NCI-H524 treated with DMSO at 0.1 percent for 48 hours (cell line): ENCODE measurements at places on chromosomes 6 and 20.
A peak's percentile ranks its signal among the peaks of the same experiment; 100 is the strongest.

DNA sequence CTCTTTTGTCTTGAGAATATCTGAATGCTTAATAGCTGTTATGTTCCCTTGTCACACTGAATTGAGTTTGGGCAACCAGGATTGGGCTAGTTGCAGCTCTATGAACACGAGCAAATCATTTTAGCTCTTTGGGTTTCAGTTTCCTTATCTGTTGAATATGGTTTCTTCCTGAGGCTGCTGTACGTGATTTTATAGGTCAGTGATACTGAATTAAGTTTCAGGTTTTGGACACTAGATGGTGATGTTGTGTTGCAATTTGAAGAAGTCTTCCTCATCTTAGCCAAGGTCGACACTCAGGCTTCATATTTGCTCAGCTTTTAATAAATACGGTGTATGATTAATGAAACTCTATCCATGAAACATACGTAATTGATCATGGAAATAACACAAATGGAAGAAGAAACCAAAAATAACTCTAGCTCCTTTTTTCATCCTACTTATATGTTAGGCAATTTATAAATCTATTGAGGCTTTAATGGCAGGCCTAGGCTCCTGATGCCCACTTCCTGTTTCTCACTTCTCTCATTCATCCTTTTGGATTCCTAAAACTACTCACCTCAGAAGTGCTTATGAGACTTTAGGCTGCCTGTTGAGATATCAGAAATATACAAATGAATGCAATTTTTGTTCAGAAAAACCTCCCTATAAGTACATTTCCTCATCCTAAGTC is 354.1 kb upstream of the MAP3K7 start:
- DNase-seq: peak; percentile 42

DNA sequence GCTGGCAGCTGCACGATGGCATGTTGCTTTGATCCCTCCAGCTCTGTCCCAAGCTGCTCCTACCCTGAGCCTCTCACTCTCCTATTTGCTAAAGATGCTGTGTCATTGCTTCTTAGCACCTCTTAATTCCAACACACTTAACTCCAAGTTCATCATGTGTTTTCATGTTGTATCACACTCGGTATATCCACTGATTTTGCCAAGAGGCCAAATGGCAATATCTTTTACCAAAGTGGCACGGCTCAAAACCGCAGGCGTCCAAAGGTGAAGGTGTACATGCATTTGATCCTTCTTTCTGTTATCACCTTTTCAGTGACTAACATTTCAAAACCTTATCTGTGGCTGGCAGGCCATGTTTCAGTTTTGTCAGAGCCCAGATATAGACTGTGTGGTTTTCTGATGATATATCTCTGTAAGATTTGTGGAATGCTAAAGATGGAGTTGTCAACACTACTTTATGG is 217.0 kb downstream of the TBX18 start:
- no peak for DNase-seq

- DNase-seq: no peak
These were observed 239.6 kb upstream of the PLCB4 start for GRCh38 chr20:8829256-8829655.

DNA sequence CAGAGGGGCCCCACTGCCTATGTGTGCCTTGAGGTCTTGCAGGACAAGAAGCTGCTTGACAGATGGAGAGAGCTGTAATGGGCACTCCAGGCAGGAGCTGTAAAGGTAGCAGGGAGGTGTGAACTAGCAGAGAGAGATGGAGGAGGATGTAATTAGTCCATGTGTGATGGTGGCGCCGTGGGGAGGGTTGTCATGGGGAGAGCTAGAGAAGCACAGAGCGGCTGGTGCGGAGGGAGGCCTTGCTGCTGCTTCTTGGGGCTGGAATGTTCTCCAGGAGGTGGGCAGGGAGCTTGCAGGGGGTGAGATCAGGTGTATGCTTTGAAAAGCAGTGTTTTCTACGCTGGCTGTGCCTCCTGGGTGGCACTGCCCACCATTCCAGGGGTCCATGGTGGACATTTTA is 32.1 kb downstream of the APCDD1L start:
- DNase-seq: no peak

GRCh38 chr6:100353276-100354015 is 111.3 kb downstream of the SIM1 start:
- DNase-seq: no peak

DNA sequence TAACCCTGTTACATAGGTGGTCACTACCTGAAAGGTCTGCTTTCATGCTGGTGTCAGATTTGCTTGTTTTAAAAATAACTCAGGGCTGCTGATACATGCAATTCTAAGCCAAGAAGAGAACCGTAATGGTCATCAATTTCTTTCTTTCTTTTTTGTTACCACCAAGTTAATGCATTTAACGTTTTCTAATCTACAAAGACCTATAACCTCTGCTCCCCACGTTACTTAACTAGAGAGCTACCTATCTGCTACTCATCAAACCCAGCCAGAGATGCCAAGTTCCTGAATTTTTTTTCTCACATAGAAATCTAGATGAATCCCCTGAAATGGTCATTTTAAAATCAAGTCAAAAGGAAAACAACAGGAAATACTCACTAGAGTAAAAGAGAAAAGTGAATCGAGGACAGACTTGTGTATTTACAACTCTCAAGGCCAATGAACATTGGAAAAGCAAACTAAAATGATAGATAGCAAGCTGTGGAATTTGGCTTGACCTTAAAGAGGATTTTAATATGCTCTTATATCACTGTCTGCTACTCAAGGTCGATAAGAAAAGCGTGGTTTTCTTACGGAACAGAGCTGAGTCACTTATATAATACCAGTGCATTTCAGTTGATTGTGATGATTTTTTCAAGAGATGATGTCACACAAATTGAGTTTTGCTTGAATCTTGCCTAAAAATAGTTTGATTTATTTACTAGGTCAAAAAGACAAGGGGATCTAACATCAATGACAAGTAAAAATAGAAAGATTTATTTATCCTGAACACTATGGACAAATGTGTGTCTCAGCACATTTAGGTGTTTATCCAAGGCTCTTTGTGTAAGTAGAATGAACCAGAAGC is 67.9 kb downstream of the SGK1 start:
- no peak for DNase-seq

DNA sequence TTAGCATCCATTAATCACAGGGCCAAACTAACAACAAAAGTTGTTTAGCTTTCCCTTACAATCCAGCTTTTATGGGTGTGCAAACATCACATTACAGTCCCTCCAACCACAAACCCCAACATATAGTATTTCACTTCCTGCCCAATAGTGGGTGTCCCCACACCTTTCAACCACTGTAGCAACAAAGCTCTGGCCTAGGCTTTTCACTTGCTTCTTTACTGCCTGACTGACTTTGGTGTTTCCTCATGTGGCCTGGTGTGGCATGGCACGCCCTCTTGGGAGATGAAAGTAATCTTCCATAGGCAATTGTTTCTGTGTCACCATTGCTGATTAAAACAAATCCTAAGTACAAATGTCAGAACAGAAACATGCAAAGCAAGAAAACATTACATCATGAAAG is 46.3 kb downstream of the MCM8 start:
- no peak for DNase-seq

- DNase-seq: no peak
These were observed 18.2 kb downstream of the TMEM242 start for GRCh38 chr6:157304899-157305663.

GRCh38 chr20:60806354-60806753 is 445.7 kb upstream of the CDH4 start:
- no peak for DNase-seq

DNA sequence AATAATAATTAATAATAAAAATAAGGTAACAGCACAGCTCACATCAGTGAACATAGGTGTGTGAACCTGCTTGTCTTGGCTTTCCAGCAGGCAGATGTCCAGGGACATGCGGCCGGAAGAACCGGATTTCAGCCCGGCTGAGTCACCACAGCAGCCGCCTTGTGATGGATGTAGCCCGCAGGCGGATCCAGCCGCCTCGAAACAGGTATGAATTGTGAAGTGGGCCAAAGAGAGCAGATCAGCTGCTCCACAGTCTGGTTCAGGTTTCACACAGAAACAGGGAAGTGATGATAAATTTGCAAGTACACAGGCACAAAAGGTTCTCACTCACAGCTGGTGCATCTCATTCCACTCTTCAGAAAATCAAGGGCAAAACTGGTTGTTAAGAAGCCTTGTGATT is 55.1 kb downstream of the ID4 start:
- DNase-seq: peak; percentile 4
